Colonic mucosa (tissue), 4 donors: ENCODE measurements at places on chromosomes 2 and 18. TPM values are rescaled to one million over a fixed set of nuclear protein-coding genes. Genes with fewer than 3 reads are reported as not detected.

DNA sequence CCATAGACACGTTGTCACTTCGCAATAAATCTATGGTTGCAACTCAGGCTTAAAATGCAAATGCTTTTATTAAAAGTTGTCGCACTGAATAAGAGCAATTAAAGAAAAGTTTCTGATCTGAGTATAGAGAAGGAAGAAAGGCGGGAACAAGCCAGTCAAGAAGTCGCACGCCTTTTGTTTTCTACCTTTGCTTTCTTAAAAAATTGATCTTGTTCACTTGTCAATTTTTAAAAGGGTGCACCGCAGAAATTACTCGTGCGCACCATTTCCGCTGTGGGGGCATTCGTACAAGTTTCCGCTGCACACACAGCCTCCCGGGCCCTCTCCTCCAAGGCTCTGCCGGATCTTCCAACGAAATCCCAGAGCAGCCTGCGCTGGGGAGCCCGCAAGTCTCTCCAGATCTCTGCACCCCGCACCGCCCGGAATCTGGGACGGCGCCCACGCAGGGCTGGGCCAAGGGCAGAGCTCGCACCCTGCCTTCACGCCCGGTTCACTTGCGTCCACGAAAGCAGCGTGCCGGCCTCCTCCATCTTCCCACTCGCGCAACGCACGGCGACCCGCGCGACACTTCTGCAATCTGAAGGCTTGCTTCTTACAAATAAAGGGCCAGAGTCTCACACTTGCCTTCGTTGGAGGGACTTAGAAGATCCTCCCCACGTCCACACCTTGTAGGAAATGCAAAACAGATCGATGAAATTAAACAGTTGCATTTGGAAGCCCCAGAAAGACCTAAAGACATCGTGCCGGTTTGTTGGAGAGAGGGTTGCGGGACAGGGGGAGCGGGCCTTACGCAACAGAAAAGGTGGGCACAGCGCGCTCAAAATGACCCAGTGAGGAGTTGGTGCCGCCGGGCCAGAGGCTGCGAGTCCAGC, 2.6 kb upstream of the SALL3 start:
- no peak for DNase-seq

- no peak for DNase-seq
These were observed 27.8 kb downstream of the USP40 start for GRCh38 chr2:233538741-233539140.

GRCh38 chr2:45860136-45861121, 209.0 kb downstream of the PRKCE start:
- DNase-seq = peak; percentile 35

COMMD1 gene
- 22.2 TPM for total RNA-seq

DNA sequence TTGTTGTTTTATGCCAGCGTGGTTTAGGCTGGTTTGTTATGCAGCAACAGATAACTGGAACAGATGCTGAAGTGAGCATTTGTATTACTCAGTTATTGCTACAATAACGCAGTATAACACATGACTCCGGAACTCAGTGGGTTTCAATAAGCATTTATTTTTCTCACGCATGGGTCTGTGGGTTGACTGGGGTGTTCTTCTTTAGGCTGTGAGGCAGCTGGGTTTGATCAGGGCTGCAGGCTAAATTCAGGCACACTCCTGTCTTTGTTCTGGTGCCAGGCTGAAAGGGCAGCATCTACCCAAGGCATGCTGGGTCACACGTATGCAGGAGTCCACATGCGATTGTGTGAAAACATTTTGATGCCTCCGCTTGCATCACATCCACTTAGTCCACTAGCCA, 3.8 kb upstream of the SLC1A4 start:
- no peak for DNase-seq

CXCR1 gene
- not detected for total RNA-seq

MC5R gene
- not detected for total RNA-seq

DNA sequence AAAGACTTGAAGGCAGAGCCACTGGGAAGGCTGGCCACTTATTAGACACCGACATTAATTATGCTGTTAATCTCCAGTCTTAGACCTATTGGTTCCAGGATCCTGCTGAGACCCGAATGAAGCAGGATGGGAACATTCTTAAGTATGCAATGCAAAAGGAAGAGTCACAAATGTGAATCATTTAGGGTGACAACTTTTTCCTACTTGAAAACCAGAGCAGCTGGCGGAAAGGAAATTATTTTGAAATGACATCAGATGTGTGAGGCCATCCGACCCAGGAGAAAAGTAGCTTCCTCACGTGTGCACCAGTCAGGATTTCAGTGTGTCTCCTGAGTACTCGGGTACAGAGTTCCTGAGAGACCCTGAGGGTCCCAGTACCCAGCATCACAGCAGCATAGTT, 222.9 kb upstream of the NCKAP5 start:
- DNase-seq = no peak

CMPK2 gene
- total RNA-seq = 3.6 TPM
